ENCODE measurements at places on chromosomes 1 and 21.

- DNase-seq: no peak
Observed at GRCh38 chr1:13828454-13829151, 128.6 kb downstream of the PRDM2 start.

DNA sequence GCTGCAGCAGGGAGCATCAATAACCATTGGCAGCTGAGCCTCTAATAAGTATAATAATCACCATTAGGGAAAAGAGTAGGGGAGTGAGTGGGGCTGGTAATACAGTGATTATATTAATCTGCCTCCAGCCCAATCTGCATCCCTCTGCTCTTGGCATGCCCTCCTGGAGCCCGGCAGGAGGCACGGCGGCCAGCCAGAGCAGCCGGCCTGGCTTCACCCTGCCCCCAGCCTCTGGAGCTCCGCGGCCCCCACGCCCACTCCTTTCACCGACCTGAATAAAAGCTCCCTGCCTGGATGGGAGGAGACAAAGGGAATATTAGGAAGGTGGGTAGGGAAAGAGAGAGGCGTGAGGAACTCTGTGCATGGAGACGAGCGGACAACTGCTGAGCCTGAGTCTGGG is 28.3 kb downstream of the OPTC start:
- peak; percentile 83 for DNase-seq

- DNase-seq: no peak
Observed at GRCh38 chr1:78715181-78715661, 65.6 kb downstream of the IFI44 start.

DNA sequence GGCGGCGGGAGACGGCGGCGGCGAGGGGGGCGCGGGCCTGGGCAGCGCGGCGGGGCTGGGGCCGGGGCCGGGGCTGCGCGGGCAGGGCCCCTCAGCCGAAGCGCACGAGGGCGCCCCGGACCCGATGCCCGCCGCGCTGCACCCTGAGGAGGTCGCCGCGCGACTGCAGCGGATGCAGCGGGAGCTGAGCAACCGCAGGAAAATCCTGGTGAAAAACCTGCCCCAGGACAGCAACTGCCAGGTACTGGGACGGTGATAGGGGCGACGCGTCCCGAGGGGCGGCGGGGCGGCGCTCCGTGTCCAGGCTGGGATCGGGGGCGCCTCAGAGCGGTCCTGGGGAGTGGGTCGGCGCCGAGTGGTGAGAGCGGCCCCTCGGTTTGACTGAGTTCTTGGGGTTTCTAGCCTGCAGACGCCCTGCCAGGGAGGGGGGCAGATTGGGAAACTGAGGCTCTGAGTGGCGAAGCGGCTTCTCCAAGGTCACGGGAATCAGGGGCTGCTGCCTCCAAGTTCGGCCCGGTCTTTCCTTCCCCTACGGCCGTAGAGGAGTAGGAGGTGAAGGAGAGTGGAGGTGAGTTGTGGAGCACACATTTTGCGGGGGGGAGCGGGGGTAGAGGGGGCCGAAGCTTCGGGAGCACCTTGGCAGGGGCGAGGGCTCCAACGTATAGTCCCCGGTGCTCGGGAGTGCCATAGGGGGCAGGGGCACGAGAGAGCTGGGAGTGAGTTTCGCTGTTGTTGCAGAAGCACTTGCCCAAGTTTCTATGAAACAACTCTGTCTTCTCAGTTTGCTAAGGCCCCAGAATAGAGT is 508 bp downstream of the RAVER2 start:
- peak; percentile 14 for DNase-seq

- no peak for DNase-seq
Observed at GRCh38 chr1:169105087-169105433, 1.4 kb upstream of the ATP1B1 start.

GRCh38 chr1:107230121-107230520 is 89.3 kb downstream of the NTNG1 start:
- DNase-seq: no peak

GRCh38 chr1:23634840-23635651 is 56.6 kb upstream of the RPL11 start:
- peak; percentile 56 for DNase-seq

GRCh38 chr1:204464701-204465100 is 29.9 kb downstream of the PIK3C2B start:
- DNase-seq: no peak

DNA sequence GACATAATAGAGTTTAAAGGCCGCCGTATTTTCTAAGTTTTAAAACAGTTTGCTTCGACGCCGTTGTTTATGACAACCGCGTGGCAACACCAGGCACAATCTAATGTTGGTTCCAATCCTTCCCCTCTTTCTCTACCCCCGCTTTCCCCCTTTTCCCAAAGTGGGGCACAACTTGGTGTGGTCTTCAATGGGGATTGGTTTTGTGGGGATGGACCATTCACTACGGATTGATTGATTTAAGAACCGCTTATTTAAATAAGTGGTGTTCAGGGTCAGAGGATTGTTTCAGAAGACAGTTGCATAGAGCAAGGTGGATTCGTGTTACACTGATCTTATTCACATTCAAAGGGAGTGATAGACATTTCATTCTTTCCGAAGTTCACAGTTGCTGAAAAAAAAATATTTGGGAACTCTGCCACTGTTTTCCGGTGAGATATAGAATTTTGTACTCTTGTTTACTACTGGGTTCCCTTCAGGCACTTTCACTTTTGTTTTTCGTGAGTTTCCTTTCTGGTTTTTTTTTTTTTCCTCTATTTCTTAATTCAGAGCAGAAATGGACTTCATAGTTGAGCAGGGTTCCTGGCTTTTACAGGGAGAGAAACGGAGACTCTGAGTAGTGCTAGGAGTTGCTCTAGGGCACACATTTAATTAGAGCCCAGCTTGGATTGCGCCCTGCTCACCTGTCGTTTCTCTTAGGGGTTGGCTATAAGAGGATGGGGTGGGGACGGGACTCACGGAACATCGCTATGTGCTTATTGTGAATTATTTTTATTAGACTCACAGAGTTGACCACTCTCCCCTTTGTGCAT is 79.6 kb upstream of the AK4 start:
- no peak for DNase-seq

DNA sequence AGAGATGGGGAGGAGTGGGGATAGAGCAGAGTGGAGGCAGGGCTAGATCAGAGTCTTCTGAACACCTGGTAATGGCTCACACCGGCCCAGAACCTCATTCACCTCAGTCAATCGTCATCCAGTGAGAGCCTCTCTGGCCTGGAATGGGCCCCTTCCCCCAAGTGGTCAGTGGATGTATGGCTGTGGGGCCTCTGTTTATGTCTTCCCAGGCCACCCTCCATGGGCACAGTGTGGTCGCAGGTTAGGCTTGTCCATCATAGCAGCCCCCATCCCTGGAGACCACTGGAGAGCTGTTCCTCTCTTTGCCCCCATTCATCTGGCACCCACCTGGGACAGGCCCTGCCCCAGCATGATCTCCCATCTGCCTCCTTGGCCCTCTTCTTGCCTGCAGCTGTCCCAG is 29.6 kb upstream of the TENT5C start:
- DNase-seq: no peak

GRCh38 chr1:54464031-54464476 is 57.9 kb upstream of the SSBP3 start:
- DNase-seq: no peak

- DNase-seq: no peak
Observed at GRCh38 chr1:11567244-11568065, 86.8 kb downstream of the FBXO2 start.

GRCh38 chr1:110596312-110596711 is 9.8 kb downstream of the KCNA2 start:
- DNase-seq: no peak
